Fibroblast of mammary gland (primary cell): ENCODE measurements at places on chromosomes 1 and 21.

DNA sequence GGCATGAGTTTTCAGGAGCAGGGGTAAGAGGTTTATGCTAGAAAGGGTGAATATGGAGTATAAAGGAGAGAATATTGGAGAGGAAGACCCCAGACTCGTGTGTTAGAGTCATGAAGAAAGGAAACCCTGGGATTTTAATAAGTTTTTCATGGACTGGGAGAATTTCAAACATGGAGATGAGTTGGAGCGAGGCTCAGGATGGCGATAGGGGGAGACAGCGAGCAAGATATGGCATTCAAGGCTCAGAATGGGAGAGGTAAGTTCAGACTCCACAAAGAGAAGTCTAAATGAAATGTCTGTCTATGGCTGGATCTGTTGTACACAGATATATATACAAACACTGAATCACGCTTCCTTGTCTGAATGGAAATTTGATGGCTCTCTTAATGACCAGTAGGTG is 92.5 kb downstream of the LRRC40 start:
- DNase-seq: no peak

- DNase-seq: no peak
These were observed 28.5 kb downstream of the RASSF5 start for GRCh38 chr1:206535853-206536188.

GRCh38 chr1:31010086-31010989 is 55.2 kb downstream of the PUM1 start:
- peak; percentile 92 for DNase-seq

- DNase-seq: peak; percentile 77
These were observed 11.7 kb downstream of the PDIK1L start for GRCh38 chr1:26122988-26123973.

DNA sequence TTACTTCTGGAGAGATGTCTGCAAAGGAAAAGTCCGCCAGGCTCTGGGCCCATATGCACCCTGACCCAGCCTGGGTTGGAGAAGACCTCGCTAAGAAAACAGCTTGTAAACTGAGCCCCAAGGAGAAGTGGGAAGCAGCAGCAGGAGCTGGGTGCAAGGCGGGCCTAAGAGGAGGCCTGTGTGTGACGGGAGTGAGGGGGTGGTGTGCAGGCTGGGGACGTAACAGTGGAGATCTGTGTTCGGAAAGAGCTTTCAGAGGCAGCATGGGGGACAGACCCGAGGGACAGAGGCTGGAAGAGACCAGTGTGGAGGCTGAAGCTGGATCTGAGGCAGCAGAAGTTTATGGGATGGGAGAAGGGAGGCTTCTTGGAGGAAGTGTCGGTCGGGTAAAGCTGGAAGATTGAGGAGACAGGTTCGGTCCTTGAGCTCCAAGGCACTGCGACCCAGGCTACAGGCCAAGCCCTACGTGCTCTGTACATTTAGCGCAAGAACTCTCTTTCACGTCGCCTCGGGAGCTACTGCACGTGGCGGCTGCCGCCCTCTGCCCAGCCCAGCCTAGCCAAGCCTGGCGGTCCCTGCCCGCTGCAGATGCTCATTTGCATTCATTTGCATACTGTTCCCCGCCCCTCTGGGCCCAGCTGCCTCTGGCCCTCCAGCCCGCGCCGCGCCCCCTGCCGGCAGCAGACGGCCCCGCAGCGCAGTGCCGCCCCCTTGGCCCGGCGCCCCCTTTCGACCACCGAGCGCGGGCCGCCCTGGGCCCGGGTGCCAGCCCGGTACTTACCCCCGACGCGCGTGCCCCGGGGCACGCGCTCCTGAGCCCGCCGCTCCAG is 6.3 kb downstream of the HPCA start:
- DNase-seq: peak; percentile 25

DNA sequence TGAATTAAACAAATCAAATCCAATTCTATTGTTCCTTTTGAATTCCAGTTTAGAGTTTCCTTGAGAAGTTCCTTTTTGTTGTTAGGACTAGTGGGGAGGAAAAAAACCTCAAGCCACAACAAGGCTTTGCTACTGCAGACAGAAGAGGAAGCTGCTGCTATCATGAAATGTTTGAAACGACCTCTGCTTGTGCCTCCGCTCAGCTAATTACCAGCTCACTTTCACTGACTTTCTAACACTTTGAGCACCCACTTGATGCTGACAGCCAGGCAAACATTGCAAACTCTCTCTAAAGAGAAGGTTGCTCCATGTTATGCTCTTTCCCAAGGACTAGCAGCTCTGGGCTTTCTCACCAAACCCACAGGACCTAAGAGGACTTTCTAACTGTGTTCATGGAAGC is 203.9 kb upstream of the PROX1 start:
- DNase-seq: no peak

DNA sequence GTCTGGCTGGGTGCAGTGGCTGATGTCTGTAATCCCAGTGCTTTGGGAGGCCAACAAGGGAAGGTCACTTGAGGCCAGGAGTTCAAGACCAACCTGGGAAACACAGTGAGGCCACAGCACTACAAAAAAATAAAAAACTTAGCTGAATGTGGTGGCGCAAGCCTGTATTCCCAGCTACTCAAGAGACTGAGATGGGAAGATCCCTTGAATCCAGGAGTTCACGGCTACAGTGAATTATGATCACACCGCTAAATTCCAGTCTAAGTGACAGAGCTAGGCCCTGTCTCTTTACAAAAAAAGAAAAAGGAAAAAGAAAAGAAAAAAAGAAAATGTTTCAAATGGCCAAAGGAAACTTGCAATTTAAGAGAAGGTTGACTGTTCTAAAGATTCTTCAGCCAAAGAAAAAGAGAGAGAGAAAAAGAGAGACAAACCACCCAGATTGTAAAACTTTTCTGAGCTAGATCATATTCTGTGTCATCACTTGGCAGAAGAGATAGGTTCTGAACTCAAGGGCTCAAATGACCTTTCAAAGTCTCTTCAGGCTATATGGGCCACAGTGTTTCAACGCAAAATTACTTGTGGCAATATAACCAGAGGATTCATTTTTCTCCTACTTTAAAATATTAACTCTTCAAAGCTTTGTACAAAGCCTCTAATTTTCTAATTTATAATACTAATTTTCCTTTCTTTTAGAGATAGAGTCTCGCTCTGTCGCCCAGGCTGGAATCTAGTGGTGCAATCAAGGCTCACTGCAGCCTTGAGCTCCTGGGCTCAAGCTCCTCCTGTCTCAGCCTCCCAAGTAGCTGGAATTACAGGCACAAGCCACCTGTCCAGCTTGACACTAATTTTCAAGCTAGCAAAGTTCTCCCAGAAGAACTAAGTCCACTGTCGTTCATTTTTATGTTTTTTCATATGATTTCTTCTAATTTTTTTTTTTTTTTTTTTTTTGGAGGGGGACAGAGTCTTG is 20.5 kb downstream of the ARID4B start:
- DNase-seq: peak; percentile 76

- peak; percentile 72 for DNase-seq
These were observed at the start of gene CSRP1 for GRCh38 chr1:201506557-201507359. Gene CSRP1 (minus strand): TSS chr1:201507123. CDS start chr1:201496303, 10,820 bp downstream.

DNA sequence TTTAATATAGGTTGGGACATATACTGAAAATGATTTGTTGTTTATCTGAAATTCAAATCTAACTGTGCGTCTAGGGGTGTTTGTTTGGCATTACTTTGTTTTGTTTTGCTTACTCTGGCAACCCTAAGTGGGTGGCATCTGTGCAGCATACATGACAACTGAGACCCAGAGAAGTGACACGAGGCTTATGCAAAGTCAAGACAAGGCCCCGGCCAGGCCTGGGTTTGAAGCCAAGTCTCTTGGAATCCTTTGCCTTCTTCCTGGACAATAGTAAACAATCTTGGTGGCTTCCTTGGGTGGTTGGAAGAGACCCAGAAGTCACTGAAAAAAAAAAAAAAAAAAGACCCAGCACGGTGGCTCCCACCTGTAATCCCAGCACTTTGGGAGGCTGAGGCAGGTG is 197.6 kb upstream of the TMEM51 start:
- no peak for DNase-seq

DNA sequence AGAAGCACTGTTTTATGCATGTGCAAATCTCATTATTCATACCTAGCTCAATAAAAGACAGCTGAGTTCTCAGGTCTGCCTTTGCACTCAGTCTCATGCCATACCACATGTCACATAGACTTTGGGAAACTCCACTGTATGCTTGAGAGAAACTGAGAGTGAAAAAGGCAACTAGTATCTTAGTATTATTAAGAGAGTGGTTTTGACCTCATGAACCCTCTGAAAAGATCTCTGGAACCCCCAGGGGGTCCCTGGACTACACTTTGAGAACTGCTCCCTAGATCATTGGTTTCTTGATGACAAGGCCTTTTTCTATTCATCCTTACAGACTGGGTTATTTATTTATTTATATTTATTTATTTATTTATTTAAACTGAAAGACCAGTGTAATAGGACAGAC is 3.7 kb upstream of the RHEX start:
- DNase-seq: no peak
